NCI-H345 (cell line): ENCODE measurements at places on chromosomes 7 and 10.

DNA sequence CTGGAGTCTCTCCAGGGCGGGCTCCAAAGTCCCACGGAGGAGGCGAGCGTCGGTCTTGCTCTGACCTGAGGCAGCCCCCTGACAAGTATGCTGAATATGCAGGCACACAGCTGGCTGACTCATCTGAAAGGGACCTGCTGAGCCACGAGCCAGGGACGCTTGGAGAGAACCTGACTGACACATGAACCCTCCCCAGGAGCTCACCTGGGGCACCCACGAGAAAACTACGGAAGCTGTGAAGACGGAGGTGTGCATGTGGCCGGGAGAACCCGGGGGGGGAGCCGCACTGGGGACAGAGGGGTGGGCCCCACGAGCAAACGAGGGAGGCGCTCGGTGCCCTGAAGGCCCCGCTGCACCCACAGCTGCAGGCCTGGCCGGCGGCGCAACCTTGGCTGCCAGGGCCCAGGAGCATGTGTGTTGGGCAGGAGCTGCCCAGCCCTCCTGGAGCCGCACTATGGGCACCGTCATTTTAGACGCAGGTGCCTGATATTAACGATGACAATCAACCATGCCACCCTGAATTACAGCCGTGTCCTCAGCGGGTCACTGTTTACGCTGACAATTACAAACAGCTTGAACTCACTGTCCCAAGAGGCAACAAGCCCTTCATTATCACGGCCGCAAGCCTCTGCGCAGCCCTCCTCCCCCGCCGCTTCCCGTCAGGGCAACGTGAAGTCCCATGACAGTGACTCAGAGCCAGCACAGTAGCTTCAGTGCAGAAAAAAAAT lies 64.7 kb downstream of the DIP2C start:
- peak; percentile 74 for DNase-seq

GRCh38 chr10:54800741-54801421 lies at the start of gene PCDH15:
PCDH15 (minus strand) TSS chr10:54801231; CDS start chr10:54664262, 136,969 bp downstream.
- DNase-seq = peak; percentile 68

GRCh38 chr10:43778571-43778970 lies 129.9 kb upstream of the ZNF32 start:
- no peak for DNase-seq

DNA sequence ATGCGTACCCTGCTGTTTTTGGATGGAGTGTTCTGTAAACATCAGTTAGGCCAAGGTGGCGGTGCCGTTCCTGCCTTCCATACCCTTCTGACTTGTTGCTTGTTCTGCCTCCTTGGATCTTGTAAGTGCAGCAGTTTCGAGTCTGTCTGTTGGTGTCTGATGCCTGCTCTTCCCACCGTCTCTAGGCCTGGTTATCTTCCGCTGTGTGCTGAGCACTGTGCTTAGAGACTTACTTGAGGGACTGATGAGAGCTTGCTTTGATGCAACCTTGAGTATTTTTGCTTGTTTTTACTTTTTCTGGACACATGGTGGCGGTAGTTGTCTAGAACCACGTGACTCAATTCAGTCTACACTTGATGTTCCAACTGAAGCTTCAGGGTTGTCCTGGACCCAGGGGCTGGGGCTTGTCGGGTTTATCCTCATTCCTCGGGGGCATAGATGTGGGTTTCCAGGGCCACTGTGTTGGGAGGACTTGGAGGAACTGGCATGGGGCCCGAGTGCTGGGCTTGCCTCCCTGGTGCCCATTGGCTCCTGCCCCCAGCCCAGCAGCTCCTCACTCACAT lies 14.4 kb upstream of the SPRN start:
- DNase-seq = no peak

- no peak for DNase-seq
Measured at GRCh38 chr10:95877881-95878280, 29.9 kb upstream of the CC2D2B start.

- no peak for DNase-seq
Measured at GRCh38 chr10:46220187-46220586, 66.6 kb upstream of the ANTXRL start.

DNA sequence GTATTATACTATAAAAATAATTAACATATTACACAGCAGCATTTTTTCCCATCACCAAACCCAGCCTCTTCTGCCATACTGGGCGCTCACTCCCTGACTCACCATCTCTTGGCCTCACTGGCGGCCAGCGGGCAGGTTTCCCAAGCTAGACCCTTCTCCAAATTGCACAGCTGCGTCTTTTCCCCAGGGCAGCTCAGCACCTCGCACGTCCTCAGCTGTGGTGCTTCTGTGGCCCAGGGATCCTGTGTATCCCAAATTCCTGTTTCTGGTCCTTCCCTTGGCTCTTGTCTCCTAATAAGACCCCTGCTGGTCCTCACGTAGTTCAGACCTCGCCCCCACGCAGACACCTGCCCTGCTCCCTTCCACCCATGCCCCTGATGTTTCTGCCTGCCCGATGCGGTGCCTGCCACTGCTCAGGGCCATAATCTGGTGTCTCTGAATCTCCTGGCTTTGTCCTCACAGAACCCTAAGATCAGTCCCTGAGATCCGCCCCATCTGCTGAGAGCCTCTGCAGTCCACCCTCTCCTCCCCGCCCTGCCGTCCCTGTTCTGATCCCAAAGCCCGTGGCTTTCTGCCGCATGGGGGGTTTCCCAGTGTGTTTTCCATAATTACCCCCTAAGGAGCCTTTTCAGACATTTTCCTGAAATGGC lies 290.1 kb downstream of the TCERG1L start:
- DNase-seq = no peak

DNA sequence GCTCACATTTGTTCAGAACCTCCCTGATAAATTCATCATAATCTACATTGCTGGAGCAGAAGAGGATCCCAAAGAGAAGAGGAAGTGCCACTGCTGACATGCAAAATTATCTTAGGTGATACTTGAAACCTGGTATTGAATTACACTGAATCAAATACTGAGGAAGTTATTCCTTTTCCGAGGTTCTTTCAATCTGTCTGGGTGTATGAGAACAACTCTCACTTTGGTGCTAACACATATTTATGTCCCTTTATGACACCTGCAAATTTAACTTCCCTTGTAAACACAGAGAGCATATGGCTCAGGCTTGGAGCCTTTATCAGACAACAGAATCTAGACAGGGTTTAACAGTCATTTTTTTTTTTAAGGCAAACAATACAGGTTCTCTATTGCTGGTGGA lies 131.4 kb downstream of the SRPK2 start:
- no peak for DNase-seq

GRCh38 chr10:60661637-60662036 lies 116.6 kb upstream of the CDK1 start:
- DNase-seq = no peak

- no peak for DNase-seq
Measured at GRCh38 chr7:26321435-26321834, 29.8 kb downstream of the SNX10 start.

GRCh38 chr10:75062506-75063299 lies 48.8 kb upstream of the SAMD8 start:
- no peak for DNase-seq

- no peak for DNase-seq
Measured at GRCh38 chr7:73382934-73383503, 50.6 kb upstream of the FZD9 start.

DNA sequence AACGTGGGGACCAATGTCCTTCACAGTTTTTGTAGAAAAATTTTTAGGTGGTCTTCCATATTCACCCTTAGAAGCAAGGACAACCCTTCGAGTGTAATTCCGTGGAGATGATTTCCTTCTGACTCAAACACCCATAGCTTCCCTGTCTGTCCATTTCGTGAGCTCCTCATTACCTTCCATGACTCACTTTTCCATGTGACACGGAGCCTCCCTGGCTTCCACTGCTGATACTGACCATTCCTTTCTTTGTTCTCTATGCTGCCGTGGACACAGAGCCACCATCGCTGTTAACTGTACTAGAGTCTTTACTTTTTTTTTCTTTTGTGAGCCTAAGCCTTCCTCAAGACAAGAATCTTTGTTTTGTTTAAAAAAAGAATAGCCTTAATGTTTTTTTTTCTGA lies 12.5 kb upstream of the ARMS2 start:
- no peak for DNase-seq
